ENCODE measurements at places on chromosomes 13 and 19. TPM values are rescaled to one million over a fixed set of nuclear protein-coding genes. Genes with fewer than 3 reads are reported as not detected.

TRAPPC2B gene
- total RNA-seq, result 30.2 TPM

- DNase-seq, result no peak
- H3K4me3 ChIP-seq, result no peak overlapping the region
- no peaks in the 10 kb centered on the region for H3K27me3 ChIP-seq
- no peak overlapping the region for H3K27ac ChIP-seq
Observed at GRCh38 chr13:99150575-99151361, 49.9 kb upstream of the UBAC2 start.

- no peaks in the 10 kb centered on the region for H3K4me1 ChIP-seq
- H3K27me3 ChIP-seq, result no peaks in the 10 kb centered on the region
- no peak for DNase-seq
- H3K4me3 ChIP-seq, result no peak overlapping the region
- no peaks in the 10 kb centered on the region for H3K36me3 ChIP-seq
Observed at GRCh38 chr13:75079226-75079625, 402.7 kb downstream of the TBC1D4 start.

URI1 gene
- total RNA-seq, result 71.4 TPM

- no peaks in the 10 kb centered on the region for H3K36me3 ChIP-seq
- H3K27ac ChIP-seq, result no peak overlapping the region
- H3K4me1 ChIP-seq, result no peaks in the 10 kb centered on the region
- DNase-seq, result no peak
- no peaks in the 10 kb centered on the region for H3K27me3 ChIP-seq
Observed at GRCh38 chr13:50766013-50766412, 77.5 kb downstream of the DLEU7 start.

- H3K4me3 ChIP-seq, result no peak overlapping the region
- no peaks in the 10 kb centered on the region for H3K36me3 ChIP-seq
- DNase-seq, result no peak
Observed at GRCh38 chr13:112877066-112877465, 91.9 kb upstream of the MCF2L start.

SLITRK6 gene
- 0.16 TPM for total RNA-seq

GRCh38 chr13:101946401-101946800, 455.4 kb downstream of the FGF14 start:
- H3K27ac ChIP-seq, result no peak overlapping the region
- no peaks in the 10 kb centered on the region for H3K27me3 ChIP-seq
- no peak for DNase-seq
- no peaks in the 10 kb centered on the region for H3K4me1 ChIP-seq
- H3K36me3 ChIP-seq, result no peaks in the 10 kb centered on the region

GRCh38 chr19:35105411-35106290, 10.0 kb upstream of the FXYD3 start:
- no peaks in the 10 kb centered on the region for H3K36me3 ChIP-seq
- no peak for DNase-seq
- no peaks in the 10 kb centered on the region for H3K27me3 ChIP-seq

IGFL3 gene
- not detected for total RNA-seq

GRCh38 chr19:56217039-56217949, 15.2 kb downstream of the ZSCAN5C start:
- no peaks in the 10 kb centered on the region for H3K4me1 ChIP-seq
- no peak overlapping the region for H3K27ac ChIP-seq
- no peaks in the 10 kb centered on the region for H3K27me3 ChIP-seq
- no peaks in the 10 kb centered on the region for H3K36me3 ChIP-seq
- DNase-seq, result peak; percentile 22

HRC gene
- 5.4 TPM for total RNA-seq

LPAR6 gene
- total RNA-seq, result 20.6 TPM

GRK1 gene
- total RNA-seq, result 2.1 TPM

SH2D3A gene
- total RNA-seq, result 7.5 TPM

C1QTNF9B gene
- 4.2 TPM for total RNA-seq

DNA sequence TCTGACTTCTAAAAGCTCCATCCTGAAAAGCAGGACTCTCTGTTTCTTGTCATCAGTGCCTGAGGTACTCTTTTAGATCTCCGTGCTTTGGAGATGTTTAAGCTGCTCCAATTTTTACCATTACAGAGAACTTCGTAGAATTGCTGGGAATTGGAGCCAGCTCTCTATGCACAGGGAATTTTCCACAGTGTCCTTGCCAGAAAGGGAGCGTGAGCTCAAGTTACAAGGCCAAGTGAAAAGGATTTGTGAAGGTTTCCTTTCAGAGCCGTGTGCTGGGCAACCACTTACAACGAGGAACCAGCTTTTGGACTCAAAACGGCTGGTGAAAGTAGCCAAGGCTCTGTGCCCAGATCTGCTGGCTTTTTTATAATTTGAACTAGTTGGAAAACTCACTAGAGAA, 82.6 kb downstream of the NUFIP1 start:
- DNase-seq, result peak; percentile 67
- no peak overlapping the region for H3K4me3 ChIP-seq
- no peaks in the 10 kb centered on the region for H3K36me3 ChIP-seq
- H3K4me1 ChIP-seq, result peaks cover 42% of the 10 kb centered on the region
- H3K27me3 ChIP-seq, result no peaks in the 10 kb centered on the region

SPACA4 gene
- total RNA-seq, result 147 TPM

All from testis (tissue), 5 donors.